ENCODE measurements at places on chromosomes 4 and X.

- DNase-seq, result no peak
Observed at GRCh38 chr4:95674521-95674981, 125.8 kb upstream of the UNC5C start.

DNA sequence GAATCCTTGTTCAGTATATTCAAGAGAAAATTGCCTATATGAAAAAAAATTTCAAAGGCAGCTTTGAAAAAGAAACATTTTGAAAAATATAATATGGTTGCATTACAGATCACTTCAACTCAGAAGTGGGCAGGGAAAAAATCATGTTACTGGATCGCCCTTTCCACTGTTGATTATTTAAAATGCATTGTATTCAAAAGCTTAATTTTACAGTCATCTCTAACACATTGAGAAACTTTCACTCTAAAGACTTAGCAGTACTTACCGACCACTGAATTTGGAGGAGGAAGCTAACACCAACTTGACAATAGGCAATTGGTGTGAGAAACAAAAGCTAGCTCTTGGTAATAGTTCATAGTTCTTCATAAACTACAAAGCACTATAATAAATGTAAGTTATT is 101.9 kb downstream of the CEP135 start:
- no peak for DNase-seq

DNA sequence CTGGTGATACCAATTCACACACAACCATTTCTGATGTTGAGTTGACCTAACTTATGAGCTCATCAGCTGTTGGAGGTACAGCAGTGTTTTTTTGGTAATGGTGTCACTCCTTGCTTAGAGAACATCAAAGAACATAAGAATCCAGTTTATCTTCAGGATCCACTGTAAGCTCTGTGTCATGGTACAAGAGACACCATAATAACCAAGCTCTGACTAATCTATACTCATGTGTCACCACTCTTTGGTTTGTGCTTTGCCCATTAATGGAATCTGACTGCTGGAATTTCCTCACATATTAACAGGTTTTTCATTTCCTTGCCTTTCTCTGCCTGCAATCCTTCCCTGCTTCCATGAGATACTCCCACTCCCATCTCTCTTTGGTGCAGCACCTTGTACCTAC is 735.1 kb upstream of the LCORL start:
- DNase-seq, result no peak

- DNase-seq, result no peak
Observed at GRCh38 chrX:9866633-9867032, 80.4 kb downstream of the SHROOM2 start.

DNA sequence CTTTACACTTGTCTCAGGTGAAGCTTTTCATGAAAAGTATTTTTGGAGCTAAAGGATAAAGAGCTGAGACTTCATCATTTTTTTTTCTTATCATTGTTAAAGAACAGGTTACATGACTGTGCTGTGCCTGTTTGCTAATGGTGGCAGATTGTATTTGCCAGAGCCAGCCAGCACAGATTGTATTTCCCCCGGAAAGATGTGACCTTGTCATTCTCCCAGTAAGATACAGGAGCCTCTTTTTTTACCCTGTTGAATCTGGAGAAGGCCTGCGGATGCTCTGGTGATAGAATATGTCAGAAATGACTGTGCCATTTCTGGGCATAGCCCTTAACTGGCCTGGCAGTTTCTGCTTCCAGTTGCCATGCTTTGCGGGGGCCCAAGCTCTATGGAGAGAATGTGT is 91.9 kb downstream of the GPRIN3 start:
- no peak for DNase-seq

DNA sequence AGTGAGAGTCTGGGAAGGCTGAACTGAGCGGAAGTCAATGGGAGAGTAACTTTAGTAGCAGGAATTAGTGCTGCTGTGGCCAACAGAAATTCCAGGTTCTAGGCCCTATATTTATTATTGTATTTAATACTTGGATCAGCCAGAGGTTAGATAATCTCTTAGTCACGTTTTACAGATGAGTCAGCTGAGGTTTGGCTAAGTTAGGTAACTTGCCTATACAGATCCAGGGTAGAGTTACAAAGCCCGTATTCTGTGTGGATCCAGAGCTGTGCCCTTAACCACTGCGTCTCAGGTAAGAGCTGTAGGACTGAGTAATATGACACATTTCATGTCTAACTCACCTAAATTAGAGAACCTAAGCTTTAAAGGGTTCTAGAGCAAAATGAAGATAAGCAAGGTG is 20.5 kb downstream of the PSMD10 start:
- DNase-seq, result no peak
